ENCODE measurements at places on chromosomes 4 and X.

GRCh38 chrX:112761242-112762207 is 79.1 kb downstream of the AMOT start:
- no peak for DNase-seq

DNA sequence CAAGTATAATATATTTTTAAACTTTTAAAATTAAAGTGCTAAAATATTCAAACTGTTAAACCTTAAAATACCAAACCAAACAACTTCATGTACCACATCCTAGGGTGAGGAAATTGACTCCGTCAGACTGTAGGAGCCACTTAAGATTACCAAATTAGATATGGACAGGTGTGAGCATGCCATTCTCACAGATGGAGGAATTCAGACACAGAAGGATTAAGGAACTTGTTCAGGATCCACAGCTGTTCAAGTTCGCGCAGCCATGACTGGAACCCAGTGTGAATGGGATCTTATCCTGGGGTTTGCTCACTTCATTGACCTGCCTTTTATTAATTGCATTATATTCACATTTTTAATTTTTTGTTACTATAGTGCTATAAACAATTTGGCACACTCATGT is 224.9 kb upstream of the PCDH7 start:
- no peak for DNase-seq

- no peak for DNase-seq
These were observed 377.9 kb upstream of the EMCN start for GRCh38 chr4:100895556-100896197.

GRCh38 chr4:1779588-1780382 is 13.3 kb upstream of the FGFR3 start:
- DNase-seq = no peak

GRCh38 chrX:45329217-45329616 is 128.5 kb upstream of the DIPK2B start:
- DNase-seq = no peak

DNA sequence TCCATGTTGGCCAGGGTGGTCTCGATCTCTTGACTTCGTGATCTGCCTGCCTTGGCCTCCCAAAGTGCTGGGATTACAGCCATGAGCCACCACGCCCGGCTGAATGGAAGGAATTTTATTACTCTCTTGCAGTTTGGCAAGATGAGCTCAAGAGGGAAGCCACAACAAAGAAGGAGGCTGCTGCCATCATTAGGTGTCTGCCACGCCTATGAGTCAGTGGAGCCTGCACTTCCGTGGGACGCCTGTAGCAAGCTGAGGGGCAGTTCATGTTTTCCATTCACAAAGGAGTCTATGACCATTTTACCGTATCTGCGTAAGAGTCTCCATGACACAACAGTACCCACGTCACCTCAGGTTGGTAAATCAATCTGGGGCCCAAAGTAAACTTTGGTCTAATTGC is 51.2 kb upstream of the CHRNA9 start:
- DNase-seq = peak; percentile 71

- no peak for DNase-seq
These were observed 139.8 kb downstream of the WDFY3 start for GRCh38 chr4:84826681-84827080.

- no peak for DNase-seq
These were observed 396.7 kb downstream of the FSTL5 start for GRCh38 chr4:161767116-161767515.

GRCh38 chr4:53720776-53721175 is 129.5 kb upstream of the LNX1 start:
- DNase-seq = no peak

Measured in activated CD4-positive, CD25-positive, alpha-beta regulatory T cell treated with anti-CD3 and anti-CD28 coated beads, Interleukin-2, amount 50 U/mL, for 16 hours (primary cell).